ENCODE measurements at places on chromosomes 12 and 14.

DNA sequence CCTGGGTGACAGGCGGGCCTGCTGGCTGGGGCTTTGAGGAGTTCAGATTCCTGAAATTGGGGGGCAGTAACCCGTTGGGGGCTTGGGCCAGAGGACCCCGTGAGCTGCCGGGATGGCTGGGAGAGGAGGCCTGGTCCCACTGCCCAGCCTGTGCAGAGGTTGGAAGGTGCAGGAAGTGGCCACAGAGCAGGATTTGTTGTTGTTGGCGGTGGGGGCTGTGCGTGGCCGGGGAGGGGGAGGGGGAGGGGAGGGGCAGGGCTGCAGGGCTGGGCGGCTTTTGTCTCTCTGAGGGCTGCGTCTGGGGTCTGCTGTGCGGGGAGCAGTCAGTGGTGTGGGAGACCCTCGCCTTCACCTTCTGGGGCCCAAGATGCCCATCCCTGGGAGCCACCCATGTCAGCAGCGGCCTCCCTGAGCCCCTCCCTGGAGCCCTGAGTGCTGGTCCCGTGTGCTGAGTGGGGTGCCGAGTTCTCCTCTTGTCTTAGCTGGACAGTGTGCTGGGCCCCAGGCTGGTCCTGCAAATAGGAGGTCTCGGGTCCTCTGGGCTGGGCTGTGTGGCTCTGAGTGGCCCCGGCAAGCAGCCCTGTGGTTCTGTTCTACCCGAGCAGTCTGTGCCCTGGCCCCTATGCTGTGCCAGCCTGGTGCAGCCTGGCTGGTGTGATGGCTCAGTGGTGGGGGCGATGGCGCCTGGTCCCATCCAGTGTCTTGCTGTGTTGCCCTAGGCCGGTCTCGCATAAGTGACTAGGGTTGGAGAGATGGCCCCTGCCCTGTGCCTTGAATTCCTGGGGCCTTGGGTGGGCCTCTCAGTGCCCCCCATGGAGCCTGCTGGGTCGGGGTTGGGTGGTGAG lies 10.3 kb downstream of the KIF26A start:
- DNase-seq, result no peak
- no peak overlapping the region for H3K4me3 ChIP-seq
- peak overlapping the region; percentile 36 for H3K27ac ChIP-seq
- H3K4me1 ChIP-seq, result peaks cover 24% of the 10 kb centered on the region
- no peaks in the 10 kb centered on the region for H3K27me3 ChIP-seq

DNA sequence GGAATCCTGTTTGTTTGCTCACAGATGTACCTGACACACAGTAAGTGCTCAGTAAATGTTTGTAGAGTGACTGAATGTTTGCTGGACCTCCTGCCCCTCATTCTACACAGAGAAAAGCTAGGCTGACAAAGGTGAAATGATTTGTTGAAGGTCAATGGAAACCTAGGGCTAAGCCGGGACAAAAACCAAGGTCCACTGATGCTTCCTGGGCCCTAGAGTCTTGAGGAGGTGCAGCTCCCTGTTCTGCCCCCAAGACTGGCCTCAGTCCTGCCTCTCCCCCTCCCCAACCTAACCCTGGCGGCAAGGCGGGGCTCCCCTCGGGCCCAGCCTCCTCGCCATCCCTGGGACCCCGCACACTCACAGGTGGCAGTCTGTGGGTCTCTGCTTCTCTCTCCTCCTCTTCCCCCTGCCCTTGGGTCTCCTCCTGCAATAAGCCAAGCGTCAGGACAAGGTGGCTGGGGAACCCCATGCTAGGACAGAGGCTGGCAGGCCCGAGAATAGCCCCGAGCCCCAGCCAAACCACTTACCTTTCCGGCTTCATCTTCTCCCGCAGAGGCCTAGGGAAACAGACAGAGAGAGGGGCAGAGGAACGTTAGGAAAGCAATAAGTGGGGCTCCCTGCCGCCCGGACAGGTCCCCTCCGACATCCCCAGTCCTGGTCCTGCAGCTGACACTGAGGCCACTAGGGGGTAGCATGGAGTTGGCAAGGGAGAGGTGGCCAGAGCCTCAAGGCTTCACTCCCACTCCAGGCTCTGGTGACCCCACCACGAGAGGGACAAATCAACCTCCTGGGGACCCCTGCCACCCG lies 9.3 kb downstream of the PGF start:
- H3K4me3 ChIP-seq, result no peak overlapping the region
- DNase-seq, result no peak
- H3K27me3 ChIP-seq, result no peaks in the 10 kb centered on the region
- H3K27ac ChIP-seq, result peak overlapping the region; percentile 30
- H3K4me1 ChIP-seq, result peaks cover 26% of the 10 kb centered on the region
- no peaks in the 10 kb centered on the region for H3K36me3 ChIP-seq

DNA sequence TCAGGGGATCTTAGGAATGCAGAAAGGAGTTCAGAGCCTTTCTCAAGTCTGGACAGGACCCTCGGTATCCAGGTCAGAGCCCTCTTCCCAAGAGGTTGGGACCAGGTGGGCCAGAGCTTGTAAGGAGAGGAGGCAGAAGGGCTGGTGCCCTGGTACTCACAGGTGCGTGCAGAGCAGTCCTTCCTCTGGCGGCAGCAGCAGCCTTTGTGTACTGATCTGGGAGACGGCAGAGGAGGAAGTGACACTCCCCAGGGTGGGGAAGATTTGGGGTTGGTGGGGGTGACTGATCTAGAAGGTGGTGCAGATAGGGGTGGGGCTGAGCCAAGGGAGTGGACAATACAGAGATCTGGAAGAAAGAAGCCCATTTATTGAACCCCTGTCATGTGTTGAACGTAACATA lies at the start of gene ITGB7:
TSS of gene ITGB7 (minus strand) at position 210 of the 400 bp plus-strand sequence. CDS start 6,808 bp downstream, outside the sequence.
- no peak within 1 kb of the TSS for H3K4me3 ChIP-seq
- H3K27me3 ChIP-seq, result no peaks in the 10 kb centered on the region
- peaks cover 31% of the 10 kb centered on the region for H3K4me1 ChIP-seq

DNA sequence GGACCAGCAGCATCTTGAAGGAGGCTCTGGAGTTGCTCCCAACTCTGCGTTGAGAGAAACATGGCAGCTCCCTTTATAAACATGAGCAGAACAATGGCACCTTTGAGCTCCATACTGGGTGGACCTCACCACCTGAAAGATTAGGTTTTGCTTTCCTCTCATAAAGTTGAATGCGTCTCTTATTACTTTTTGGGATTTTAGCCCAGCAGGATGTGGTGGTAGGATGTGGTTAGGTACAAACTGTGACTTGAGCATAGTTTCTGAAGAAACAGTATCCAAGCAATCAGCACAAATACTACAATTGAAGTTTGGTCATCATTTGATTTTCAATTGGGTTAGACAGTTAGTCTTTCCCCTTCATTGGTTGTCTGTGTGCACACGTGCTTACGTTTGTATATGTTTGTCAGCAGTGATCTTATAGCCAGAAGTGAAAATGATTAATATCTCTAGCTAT lies at the start of gene PRR4:
TSS of gene PRR4 (minus strand) at position 51 of the 454 bp plus-strand sequence. CDS start at position 13, 38 bp downstream.
- no peak for DNase-seq
- no peaks in the 10 kb centered on the region for H3K4me1 ChIP-seq
- no peak within 1 kb of the TSS for H3K4me3 ChIP-seq
- H3K27ac ChIP-seq, result no peak within 1 kb of the TSS

DNA sequence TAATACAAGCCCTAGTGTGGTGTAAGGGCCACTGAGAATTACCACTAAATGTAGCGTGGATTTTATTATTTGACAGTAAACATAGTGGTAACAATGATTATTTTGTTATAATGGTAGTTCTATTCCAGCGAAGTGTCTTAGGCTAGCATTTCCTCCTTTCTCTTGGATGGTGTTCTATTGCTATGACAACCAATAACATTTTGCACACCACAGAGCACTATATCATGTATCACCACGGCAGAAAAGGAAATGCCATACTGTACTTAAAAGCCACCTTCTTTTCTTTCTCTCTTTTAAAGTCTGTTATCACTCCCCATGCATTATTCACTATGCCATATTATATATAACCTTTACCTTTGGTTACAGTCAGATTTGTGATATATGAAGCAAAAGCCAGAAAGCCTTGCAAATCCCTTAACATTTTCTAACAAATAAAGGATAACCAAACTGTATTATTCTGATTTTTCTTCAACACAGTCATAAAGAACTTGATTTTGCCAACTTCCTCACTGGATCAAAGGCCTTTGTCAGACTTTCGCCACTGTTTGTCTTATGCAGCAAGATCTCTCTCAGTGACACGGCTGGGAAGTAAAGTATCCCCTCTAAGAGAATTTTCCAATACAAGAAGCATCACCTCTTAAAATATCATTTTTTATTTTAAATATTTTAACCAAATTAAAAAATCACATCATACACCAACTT lies 195.8 kb downstream of the FOXN3 start:
- no peaks in the 10 kb centered on the region for H3K36me3 ChIP-seq
- no peaks in the 10 kb centered on the region for H3K27me3 ChIP-seq
- no peak for DNase-seq

Data from vagina (tissue), 2 donors.